ENCODE measurements at places on chromosomes 11 and 22.
A peak's percentile ranks its signal among the peaks of the same experiment; 100 is the strongest.

GRCh38 chr11:116563712-116564047 lies 209.1 kb downstream of the BUD13 start:
- no peak for DNase-seq

DNA sequence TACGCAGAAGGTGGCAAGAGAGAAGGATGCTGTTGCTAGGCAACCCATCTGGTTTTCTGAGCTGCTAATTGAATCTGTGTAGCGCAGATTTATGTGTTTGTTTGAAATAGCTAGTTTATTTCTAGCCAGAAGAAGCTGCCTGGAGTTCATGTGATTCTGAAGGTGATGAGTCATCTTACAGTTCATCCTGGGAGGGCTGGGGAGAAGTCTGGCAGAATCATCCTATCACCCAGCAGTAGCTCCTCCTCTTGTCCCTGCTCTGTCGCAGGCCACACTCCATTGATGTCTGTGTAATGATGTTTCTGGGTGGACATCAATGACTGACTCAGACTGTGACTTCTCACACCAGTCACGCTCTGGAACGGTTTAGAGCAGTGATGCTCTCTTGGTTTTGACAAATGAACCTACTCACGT lies 4.8 kb upstream of the FBXO7 start:
- peak; percentile 14 for DNase-seq

- peak; percentile 28 for DNase-seq
These were observed 26.6 kb downstream of the SC5D start for GRCh38 chr11:121318848-121319834.

DNA sequence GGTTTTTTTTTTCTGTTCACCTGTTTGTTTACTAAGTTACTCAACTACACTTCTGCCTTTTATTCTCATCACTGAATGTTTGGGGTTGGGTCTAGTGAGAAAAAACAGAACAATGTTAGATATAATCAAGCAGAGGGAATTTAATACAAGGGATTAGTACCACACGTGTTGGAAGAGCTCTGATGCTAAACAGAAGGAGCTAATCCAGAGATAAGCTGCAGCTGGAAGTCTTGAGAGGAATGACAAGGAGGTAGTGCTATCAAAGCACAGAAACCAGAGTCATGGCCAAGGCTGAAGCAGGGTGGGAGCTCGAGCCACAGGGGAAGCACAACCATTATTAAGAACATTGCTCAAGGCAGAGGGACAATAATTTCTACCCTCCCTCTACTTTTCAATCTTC lies 604.1 kb upstream of the ANO5 start:
- no peak for DNase-seq

DNA sequence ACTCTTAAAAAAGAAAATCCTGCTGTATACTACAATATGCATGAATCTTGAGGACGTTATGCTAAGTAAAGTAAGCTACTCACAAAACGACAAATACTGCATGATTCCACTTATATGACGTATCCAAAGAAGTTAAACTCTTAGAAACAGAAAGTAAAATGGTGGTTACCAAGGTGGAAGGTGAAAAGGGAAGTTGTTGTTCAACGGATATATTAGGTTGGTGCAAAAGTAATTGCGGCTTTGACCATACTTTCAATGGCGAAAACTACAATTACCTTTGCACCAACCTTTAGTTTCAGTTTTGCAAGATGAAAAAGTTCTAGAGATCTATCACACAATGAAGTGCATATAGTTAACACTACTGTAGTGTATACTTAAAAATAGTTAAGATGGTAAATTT lies 101.8 kb downstream of the FAM168A start:
- DNase-seq, result no peak

DNA sequence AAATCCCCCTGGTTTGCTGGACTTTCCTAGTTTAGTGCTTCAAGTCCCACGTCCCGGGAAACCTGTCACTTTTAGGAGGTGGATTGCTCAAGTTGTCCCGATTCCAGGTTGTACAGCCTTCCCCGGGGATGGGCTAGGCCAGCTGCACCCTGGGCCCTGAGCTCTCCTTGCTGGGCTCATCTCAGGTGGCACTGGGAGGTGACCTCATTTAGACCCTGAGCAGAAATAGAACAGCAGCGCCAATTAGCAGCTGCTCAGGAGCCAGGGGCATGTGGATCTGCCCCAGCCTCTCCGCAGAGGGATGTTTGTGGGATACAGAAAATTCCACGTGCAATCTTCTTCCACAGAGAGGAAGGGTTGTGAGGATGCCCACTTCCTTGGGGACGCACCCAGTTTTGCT lies 9.6 kb upstream of the CERK start:
- no peak for DNase-seq

DNA sequence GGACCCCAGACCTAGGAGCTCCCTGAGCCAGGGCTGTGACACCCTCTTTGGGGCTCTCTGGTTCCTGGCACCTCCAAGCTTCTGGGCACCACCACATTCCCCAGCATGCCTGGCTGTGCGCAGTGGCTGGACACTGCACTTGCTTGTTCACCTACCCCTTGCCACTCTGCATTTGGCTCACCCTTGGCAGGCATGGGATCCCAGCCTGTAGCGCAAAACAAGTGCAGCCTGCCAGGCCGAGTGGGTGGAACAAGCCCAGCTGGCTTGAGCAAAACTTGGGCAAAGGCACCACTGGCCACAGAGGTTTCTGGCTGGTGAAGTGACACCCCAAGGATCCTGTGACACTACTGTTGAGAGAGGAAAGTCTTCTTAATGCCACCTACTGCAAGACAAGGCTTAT lies 57.3 kb downstream of the CCDC34 start:
- DNase-seq, result no peak

DNA sequence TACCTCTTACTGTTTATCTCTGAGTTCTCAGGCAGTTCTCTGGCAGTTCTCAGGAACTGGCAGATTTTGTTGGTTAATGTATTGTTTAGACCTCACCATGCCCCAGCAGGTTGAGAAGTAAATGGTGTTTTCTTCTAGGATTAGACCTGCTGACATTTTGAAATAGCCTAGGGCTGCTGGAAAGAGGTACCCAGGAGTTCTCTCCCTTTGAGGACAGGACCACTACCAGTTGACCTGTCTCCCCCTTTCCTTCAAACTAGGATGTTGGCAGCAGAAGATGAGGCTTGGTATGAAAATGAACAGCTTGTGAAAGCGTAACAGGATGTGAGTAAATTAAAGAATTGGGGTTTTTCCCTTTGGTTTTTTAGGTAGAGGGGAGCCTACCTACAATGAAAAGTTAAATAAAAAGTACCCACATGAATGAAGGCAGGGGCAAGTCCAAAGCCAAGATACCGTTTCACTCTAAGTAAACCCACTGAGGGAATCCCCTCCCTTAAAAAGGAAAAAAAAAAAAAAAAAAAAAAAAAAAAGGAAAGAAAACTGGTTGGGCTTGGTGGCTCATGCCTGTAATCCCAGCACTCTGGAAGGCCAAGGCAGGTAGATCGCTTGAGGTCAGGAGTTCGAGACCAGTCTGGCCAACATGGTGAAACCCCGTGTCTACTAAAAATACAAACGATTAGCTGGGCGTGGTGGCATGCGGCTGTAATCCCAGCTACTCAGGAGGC lies 96.2 kb downstream of the PDHX start:
- no peak for DNase-seq

- no peak for DNase-seq
These were observed 22.0 kb downstream of the ST14 start for GRCh38 chr11:130181295-130182272.

GRCh38 chr11:120398132-120398531 lies 61.9 kb downstream of the ARHGEF12 start:
- DNase-seq, result no peak

DNA sequence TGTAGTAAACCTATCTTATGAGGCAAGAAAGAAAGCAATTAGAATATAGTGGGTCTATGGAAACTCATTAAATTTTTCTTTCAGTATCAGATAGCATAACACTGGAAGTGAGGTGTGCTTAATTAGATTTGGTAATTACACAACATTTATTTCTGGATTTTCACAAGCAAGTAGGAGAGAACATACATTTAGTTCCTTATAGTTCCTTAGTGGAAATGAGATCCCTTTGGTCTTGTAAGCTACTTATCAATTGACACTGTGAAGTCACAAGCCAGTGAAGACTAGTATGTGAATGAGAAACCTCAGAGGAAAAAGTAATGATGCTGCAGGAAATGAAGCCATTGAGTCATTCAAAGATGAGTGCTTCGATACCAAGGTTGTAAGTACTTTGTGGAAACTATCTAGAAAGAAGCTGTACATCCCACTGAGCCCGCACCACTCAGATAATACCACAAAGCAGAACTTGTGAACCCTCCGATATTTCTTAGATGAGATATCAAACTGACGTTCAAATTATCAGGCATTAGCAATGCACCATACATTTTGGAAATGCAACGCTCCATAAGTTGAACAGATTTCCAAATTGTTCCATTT lies 53.5 kb downstream of the ENTHD1 start:
- DNase-seq, result no peak

- DNase-seq, result no peak
These were observed 35.6 kb downstream of the KCNC1 start for GRCh38 chr11:17770048-17770652.

DNA sequence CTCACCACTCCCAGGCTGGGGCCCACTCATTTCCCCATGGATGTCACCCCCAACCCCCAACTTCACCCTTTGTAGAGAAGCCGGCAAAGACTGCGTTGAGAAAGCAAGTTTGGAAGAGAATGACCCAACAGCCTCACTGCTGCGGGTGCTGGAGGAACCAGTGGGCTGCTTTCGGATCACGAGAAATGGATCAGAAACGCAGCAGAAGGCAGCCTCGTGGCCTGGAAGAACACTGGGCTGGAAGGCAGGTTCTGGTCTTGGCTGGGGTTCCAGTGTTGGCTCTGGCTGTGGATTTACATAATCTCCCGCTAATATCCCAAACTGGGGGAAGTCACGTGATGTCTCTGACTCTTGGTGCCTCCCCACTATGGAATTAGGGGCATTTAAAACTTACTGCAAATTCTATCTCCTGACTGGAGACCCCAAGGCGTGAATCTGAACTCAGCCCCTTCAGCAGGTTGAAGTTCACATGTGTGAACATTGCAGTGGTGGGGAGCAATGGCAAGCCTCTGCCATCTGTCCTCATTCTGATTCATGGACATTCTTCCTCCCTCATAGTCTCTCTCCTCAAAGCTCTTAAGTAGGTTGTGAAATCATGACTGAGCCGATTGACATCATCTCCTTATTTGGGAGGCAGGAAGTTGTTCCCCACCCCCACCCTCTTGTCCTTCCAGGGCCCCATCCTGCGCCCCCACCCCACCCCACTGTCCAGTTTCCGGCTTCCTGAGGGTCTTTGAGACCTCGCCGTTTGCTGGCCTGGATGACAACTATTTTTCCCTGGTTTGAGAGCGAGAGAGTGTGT lies 37.0 kb upstream of the TIMP3 start:
- no peak for DNase-seq

- DNase-seq, result peak; percentile 91
These were observed at the start of gene LMO1 for GRCh38 chr11:8263769-8264410. LMO1 (minus strand) TSS chr11:8263878; CDS start chr11:8263362, 516 bp downstream.
